ENCODE measurements at places on chromosomes 5 and 9. TPM values are rescaled to one million over a fixed set of nuclear protein-coding genes. Genes with fewer than 3 reads are reported as not detected.

The C1QTNF2 gene
- total RNA-seq: 0.16 TPM

The SPEF2 gene
- total RNA-seq: 1.1 TPM

The SLC46A2 gene
- not detected for total RNA-seq

The NIM1K gene
- 1.1 TPM for total RNA-seq

The ZSWIM6 gene
- 5.7 TPM for total RNA-seq

The ANXA2R gene
- total RNA-seq: 0.97 TPM

The IL5 gene
- not detected for total RNA-seq

The GLRA1 gene
- not detected for total RNA-seq

The GARIN3 gene
- total RNA-seq: not detected

The ADGRV1 gene
- total RNA-seq: not detected

The MARCHF11 gene
- total RNA-seq: not detected

The C9orf50 gene
- not detected for total RNA-seq

The VCAN gene
- 976 TPM for total RNA-seq

The C9 gene
- not detected for total RNA-seq

The DRD1 gene
- not detected for total RNA-seq

All from cardiac atrium fibroblast (primary cell).